ENCODE measurements at places on chromosomes 13 and 19.

DNA sequence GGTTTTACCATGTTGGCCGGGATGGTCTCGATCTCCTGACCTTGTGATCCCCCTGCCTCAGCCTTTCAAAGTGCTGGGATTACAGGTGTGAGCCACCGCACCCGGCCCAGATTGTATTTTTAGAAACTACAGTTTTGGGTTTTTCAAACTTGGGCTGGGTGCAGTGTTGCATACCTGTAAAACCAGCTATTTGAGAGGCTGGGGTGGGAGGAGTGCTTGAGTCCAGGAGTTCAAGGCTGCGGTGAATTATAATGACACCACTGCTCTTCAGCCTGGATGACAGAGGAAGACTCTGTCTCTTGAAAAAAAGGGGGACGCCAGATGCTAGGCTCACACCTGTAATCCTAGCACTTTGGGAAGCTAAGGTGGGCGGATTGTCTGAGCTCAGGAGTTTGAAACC lies 4.2 kb downstream of the CHAF1A start:
- no peak for DNase-seq

- no peak for DNase-seq
These were observed 30.2 kb downstream of the PDCD5 start for GRCh38 chr19:32611161-32611560.

- no peak for DNase-seq
These were observed 646.0 kb upstream of the SLITRK6 start for GRCh38 chr13:86445206-86445605.

DNA sequence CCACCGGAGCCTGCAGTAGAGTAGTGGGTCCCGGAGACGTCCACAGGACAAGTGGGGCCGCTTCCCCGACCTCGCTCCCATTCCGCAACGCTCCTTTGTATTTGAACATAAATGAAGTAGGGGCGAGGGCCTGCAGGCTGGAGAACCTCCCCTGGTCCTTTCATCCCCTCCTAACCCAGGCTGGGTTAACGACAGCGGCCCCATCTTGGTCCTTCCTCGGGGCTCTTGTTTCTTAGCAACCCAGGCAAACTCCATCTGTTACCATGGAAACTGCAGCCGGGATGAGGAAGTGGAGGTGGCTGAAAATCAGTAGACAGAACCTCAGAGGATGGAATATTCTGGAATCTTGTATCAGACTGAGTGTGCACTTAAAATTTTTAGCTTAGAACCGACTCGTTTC lies 132.6 kb upstream of the USP29 start:
- DNase-seq: no peak

GRCh38 chr19:10074153-10074552 lies 12.0 kb upstream of the SHFL start:
- DNase-seq: peak; percentile 67

- DNase-seq: no peak
These were observed 39.4 kb downstream of the ZNF846 start for GRCh38 chr19:9729162-9729561.

DNA sequence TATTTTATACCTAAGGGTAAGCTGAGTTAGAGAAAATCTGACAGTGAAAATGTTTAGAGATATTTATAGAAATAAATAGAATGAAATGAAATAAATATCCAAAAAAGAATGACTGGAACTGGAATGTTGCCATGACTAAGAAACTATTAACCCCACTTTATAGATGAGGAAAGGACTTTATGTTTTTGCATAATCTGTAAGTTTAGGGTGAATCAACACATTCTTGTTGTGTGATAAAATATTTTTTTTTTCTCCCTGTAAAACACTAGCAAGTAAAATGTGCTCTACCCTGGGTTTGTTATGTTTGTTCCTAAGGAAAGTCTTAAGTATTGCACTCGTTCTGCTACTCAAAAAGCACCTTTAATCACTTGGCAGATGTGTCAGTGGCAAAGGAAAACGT lies 83.8 kb upstream of the KL start:
- DNase-seq: no peak

- no peak for DNase-seq
These were observed 47.7 kb upstream of the ATP12A start for GRCh38 chr13:24632382-24633121.

- no peak for DNase-seq
These were observed 64.3 kb upstream of the F7 start for GRCh38 chr13:113041293-113041690.

- DNase-seq: no peak
These were observed 42.8 kb downstream of the GAS6 start for GRCh38 chr13:113820813-113821651.

DNA sequence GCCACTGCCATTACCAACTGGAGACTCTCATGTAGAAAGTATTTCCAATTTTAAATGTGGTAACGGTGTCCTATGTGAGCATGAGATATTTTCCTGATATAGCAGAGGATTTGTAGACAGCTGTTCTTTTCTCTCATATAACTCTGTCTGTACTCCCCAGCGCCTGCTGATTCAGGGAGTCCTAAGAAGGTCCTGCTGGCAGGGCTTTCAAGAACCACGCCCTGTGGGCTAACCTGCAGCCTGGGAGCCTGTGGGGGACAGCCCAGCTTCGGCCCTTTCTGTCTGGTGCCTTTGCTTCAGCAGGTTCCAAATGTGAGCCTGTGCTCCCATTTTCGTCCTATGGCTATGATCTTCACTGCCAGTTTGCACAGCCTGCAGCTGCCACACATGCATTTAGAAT lies 316.8 kb downstream of the ATP8A2 start:
- DNase-seq: no peak

DNA sequence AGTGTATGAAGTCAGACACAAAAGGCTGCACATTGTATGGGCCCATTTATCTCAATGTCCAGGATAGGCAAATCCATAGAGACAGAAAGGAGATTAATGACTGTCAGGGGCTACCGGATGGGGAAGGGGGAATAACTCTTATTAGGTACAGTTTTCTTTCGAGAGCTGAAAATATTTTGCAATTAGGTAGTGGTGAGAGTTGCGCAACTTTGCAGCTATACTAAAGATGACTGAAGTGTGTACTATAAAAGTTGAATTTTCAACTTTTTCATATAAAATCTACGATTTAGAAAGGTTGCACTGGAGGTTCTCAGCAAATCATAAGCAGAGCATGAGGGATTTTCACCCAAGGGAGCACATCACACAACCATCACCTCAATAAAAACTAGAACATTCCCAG lies 16.1 kb upstream of the SLC15A1 start:
- DNase-seq: no peak

- DNase-seq: peak; percentile 66
These were observed 18.9 kb upstream of the ZSCAN5A start for GRCh38 chr19:56333506-56333905.

DNA sequence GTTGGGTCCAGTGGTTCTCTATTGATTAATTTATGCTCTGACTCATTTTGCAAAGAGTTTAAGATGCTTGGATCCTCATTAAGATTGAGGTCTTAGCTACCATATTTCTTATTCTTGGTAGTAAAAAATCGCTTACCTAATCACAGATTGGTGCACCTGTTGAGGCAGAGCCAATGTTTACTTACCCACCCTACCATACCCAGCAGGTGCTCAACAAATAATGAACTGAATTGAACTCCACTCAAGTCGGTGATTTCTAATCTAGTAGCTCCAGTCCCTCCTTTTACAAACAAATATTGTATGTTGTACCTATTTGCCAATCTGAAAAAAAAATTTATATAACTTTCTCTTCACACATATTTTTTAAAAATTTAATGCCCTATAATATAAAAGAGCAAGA lies 361.0 kb downstream of the FGF14 start:
- DNase-seq: no peak

DNA sequence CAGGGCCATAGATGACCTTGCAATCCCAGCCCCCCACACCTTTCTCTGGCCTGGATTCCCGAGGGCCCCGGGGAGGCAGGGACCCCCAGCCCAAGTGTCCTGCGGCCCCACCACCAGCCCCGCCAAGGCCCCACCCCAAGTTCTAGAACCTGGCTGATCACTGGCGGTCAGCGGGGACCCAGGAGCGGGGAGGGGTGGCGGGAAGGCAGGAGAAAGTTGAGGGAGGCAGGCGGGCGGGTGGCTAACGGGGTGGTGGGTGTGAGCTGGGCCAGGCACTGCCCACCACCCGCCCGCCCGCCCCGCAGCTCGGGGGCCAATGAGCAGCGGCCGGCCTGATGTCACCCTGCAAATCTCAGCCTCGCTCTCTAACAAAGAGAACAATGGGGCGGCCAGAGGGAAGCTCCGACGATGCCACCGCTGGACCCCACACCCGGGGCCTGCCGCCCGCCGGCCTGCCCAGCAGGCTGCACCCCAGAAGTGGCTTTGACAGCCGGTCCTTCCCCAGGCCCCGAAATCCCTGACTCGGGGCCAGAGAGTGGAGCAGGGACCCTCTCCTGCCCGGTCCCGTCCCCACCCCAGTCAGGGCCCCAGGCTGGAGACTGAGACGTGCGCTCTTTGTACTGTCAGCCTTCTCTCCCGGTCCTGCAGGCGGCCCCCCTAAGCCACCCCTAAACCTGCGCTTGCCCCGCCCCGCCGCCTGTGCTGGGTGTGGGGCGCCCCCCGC lies 1.6 kb downstream of the MEX3D start:
- DNase-seq: no peak

GRCh38 chr13:58882516-58882915 lies 1251.0 kb downstream of the PCDH17 start:
- DNase-seq: no peak

DNA sequence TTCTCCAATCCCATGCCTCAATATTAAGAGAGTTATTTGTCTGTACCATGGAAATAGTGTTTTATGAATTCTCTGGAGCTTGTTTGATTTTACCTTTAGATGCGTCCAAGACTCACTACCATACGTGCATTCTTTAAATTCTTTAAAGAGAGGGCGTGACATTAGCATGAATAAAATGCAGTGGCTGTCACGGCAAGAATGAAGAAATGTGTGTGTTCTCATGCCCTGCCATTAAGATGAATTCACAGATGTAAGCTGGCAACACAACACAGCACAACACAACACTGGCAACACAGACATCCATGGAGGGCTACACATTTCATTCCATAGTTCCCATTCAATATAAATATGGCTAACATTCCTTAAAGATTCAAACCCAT lies 213.4 kb downstream of the ENOX1 start:
- no peak for DNase-seq

GRCh38 chr19:35727053-35727955 lies 9.5 kb downstream of the KMT2B start:
- DNase-seq: no peak

- no peak for DNase-seq
These were observed 18.1 kb downstream of the GADD45B start for GRCh38 chr19:2494084-2494446.

GRCh38 chr13:46866150-46866549 lies 30.7 kb downstream of the HTR2A start:
- peak; percentile 12 for DNase-seq

GRCh38 chr13:26616126-26616525 lies 58.6 kb downstream of the WASF3 start:
- DNase-seq: no peak

GRCh38 chr13:78770601-78771000 lies 111.6 kb upstream of the OBI1 start:
- no peak for DNase-seq

DNA sequence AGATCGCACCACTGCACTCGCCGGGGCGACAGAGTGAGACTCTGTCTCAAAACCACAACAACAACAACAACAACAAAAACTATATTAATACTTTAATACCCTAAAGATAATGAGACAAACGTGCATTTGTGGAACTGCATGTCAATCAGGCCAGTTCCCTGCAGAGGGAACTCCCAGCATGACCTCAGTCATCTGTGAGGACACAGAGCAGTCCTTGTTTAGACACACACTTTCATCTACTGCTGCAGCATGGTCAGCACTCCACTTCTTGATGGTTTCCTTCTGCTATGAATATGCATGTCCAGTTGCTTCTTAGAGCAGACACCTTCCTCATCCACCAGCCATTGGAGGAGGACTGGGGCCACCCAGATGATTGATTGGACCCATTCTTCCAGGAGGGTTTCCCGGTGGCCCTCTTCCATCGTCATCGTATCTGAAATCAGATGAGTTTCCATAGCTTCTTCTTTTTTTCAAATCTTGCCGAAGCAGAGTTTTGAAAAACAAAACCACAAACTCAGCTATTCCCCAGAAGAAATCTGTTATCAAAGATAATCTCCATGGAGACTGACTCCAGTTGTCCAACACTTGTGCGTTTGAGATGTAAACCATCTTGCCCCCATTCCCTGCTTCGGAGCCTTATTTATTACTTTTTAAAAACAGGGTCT lies 26.5 kb downstream of the ZNF607 start:
- DNase-seq: no peak

DNA sequence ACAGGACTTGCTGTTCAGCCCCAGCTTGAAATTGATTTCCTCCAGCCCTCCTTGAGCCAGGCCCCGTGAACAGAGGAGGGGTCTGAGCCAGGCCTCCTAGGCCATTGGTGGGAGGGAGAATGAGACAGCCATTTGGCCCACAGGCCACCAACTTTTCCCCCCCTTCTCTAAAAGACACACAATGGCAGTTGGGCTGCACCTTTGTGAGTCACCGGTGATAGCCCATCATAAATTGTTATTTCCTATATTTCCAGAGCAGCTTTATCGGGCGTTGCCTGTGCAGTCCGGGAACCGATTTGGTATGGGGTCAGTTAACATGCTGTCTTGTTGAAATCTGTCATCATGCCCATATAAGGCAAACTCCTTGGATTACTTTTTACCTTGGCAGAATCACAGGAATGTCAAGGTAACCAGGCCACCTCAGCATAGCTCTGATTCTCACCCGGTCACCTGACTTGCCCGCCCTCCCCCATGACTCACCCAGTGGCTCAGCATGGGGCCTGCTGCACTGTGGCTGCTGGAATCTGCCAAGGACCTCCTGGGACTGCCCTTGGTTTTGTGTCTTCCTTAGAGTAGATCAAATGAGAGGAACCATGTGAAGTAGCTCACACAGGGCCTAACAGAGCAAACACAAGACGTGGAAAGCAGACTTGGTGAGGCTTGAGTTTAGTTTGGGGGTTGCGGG lies 36.1 kb downstream of the ACTN4 start:
- peak; percentile 61 for DNase-seq

DNA sequence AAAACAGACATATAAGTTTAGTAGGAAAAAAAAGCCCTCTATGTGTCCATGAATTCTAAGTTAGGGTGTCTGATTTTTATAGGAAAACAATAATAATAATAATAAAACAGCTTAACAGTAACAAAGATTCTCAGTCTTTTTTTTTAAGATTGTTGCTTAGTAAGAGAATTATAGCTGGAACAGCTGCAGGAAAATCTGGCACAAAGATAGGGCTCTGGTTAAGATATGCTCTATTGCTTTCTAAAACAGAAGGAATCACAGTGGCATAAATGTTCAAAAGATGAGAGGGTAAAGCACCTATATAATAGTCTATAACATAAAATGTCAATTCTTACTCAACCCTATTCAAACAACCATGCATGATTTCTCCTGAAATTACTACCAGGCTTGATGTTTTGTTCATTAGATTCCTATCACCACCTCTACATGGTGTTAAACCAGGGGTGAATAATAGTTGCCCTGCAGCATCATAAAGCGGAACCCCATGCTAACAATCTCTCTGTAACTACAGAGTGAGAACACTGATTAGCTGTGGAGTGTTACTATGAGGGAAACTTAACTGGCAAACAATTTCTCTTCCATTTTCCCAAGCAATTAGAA lies 541.4 kb upstream of the MIR17HG start:
- no peak for DNase-seq

- no peak for DNase-seq
These were observed 207.2 kb downstream of the ZNF536 start for GRCh38 chr19:30579419-30579818.

Measured in activated naive CD4-positive, alpha-beta T cell treated with anti-CD3 and anti-CD28 coated beads for 36 hours (primary cell).